ENCODE measurements at places on chromosomes 6 and 20.

DNA sequence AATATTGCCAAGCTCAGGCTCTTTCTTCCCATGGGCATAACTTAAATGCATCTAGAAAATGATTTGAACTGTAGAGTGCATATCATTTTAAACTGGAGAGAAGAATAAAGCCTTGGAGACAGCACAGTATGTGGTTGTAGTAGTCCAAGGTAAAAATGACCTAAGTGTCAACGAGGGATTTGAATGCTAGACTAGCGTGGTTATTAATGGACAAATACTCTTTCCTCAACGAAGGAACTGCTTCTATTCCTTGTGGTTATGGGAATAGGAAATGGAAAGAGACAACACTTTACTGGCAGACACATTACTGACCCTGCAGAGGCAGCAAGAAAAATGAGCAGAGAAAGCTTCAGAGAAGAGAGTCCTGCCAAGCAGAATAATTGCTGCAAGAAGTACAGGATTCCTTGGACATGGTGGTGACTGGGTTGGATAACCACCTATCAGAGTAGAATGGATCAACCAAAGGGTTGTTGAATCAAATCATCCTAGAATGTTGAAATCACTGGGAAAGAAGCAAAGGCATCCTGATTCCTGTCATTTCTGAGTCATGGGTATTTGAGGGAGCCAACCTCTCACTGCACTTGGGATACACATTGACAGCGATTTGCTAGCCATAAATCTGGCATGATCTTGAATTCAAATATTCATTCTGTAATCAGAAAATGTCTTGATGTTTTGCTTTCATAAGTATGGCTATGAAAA is 258.1 kb upstream of the EPHA7 start:
- DNase-seq, result no peak

DNA sequence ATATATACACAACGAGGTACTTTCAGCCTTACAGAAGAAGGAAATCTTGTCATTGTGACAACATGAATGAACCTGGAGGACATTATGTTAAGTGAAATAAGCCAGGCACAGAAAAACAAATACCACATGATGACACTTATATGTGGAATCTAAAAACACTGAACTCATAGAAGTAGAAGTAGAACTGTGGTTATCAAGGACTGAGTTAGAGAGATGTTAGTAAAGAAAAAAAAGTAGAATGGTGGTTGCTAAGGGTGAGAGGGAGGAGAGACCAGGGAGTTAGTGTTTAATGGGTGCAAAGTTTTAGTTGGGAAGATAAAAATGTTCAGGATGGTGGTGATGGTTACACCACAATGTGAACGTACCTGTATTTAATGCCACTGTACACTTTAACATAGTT is 4.8 kb upstream of the STX11 start:
- DNase-seq, result no peak

DNA sequence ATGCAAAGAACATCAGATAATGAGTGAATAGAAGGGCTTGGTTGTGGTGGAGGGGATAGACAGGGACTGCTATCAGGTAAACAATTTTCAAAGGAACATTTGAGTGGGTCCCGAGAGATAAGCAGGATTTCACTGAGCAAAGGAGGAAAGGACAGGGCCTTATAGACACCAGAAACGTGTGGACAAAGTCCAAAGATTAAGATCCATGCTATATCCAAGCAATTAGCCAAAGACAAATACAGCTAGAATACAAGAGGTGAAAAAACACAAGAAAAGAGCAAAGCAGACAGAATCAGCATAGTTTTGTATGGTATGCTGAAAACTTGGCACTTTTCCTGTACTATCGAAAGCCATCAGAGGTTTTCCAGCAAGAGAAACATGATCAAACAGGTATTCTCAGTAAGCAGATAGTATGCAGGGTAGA is 59.8 kb downstream of the CDK19 start:
- DNase-seq, result no peak

GRCh38 chr20:57004416-57004815 is 262.0 kb downstream of the BMP7 start:
- DNase-seq, result no peak

- DNase-seq, result no peak
Observed at GRCh38 chr6:101413773-101414172, 20.3 kb downstream of the GRIK2 start.

DNA sequence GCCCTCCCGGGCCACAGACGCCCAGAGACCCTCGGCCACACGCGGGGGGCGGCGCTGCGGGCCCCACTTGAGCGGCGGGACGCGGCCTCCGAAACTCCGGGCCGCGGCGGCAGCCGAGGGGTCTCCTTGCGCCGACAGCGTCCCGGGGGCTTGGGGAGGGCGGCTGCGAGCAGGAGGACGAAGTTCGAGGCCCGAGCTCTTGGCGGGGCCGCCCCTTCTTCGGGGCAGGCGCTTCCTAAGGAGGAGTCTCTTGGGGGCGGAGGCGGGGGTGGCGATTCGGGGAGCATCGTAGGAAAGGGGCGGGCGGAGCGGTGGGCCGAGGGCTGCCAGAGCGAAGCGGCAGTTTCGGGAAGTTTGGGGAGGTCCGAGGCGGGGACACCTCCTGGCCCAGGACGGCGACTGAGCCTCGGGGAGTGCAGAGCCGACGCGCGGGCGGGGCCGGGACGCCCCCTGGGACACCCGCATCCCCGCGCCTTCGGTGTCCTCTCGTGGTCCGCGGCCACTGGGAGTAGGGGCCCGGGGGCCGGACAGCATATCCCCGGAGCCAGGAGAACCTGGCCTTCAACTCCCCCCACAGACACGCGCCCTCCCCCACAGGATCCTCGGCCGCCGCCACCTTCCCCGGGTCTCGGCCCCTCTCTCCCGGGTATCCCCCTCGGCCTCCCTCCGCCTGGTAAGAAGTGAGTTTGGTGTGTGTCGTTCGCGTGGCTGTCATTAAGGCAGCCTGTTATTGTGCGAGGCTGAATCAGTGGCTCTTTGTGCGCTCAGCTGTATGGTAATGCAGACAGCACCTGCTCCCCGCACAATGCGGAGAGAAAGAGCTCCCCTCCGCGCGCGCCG is 613 bp upstream of the DLL1 start:
- DNase-seq, result no peak

DNA sequence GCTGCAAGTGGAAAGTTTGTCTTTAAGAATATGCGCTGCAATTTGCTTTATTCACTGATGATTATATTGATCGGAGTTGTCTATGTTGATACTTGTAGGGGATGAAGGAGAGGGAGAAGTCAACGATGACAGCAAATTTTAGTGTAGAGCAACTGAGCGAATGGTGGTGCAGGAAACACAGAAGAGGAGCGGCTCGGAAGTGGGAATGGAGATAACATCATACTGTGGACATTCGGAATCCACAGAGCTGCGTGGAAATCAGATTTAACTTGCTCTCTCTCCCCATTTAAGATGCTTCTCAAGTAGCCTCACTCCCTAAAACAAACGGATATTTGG is 722 bp upstream of the TMEM14B start:
- DNase-seq, result no peak

All from activated T-helper 9 cell treated with anti-CD3 and anti-CD28 coated beads, Interleukin-2, amount 50 U/mL, for 16 hours (primary cell).